ENCODE measurements at places on chromosomes 6 and 20. TPM values are rescaled to one million over a fixed set of nuclear protein-coding genes. Genes with fewer than 3 reads are reported as not detected.

DNA sequence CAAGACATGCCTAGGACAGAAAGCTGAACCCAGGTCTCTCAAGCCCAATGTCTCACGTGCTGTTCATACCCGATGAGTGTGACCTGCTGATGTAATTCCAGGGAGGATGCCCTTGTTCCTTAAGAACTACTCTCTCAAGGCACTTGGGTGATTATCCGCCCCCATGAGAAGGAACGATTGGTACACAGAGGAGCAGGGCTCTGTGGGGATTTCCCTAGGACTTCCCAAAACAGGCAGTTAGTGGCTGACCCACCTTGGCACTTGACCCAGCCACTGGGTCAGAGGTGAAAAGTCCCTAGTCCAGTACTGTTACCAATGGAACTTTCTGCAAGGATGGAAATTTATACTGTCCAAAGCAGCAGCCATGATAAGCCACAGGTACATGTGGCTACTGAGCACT is 9.2 kb upstream of the BPIFB6 start:
- no peak for ATAC-seq

- no peak for ATAC-seq
These were observed 150.8 kb upstream of the STXBP5 start for GRCh38 chr6:147053311-147053921.

- no peak for ATAC-seq
These were observed 1.3 kb upstream of the BACH2 start for GRCh38 chr6:90297867-90298381.

GRCh38 chr6:74161380-74161779 is 465.4 kb downstream of the CD109 start:
- ATAC-seq, result no peak

DNA sequence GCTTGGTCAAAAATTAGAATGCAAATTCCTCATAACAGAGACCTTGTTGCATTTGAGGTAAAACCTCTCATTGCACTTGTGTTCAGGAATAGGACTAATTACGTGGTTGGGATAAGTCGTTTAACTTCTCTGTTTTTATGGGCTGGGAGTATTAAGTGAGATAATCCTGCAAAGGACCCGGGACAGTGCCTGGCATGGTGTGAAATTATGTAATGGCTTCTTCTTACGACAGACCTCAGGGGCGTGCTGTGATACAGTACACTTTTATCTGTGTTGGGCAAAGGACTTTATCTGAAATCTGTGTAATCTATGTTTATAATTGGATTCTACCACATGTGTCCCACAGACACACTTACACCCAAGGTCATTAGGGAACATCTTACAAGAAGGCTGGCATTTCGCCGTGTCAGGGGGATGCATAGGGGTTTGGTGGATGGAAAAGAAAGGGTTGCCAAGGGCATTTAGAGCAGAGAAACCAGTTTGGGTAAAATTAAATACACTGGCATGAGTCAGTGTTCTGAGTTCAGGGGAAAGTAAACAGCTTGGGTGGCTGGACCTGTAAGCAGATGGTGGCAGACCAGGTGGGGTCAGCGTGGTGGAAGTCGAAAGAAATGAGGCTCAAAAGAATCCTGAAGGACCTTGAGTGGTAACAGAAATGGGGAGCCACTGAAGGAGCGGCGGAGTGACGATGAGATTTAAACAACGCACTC is 17.2 kb upstream of the RTF2 start:
- ATAC-seq, result no peak

DNA sequence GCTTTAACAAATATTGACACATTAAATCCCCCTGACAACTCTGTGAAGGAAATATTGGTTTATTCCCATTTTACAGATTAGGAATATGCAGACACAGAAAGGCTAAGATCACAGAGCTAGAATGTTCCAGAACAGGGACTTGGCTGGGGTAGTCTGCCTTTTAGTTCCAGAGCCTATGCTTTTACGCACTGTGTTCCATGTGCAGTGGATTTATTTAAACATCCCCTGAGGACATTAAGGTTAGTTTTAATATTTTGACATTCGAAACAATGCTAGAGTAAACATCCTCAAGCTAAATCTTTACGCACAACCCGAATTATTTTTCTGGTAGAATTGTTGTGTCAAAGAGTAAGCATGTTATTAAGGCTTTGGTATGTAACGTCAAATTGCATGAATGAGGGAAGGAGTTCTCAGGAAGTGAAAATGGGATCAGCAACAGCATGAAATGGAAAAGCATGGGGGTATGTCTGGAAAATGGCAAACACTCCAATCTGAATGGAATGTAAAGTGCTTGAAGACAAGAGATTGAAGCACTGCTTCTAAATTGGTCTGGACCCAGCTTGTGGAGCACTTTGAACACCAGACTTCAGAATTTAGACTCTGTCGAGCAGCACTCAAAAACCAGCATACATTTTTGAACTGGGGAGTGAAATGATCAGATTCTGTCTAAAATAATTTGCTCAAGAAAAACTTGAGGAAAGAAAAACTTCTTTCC is 429.9 kb downstream of the CD83 start:
- no peak for ATAC-seq

GRCh38 chr6:43851204-43851865 is 81.3 kb downstream of the VEGFA start:
- peak; percentile 73 for ATAC-seq

- no peak for ATAC-seq
These were observed 108.0 kb downstream of the ADGRG6 start for GRCh38 chr6:142409794-142410193.

GRCh38 chr6:140571145-140571544 is 1196.7 kb upstream of the CITED2 start:
- ATAC-seq, result no peak

- no peak for ATAC-seq
These were observed 79.2 kb upstream of the MRAP2 start for GRCh38 chr6:83954371-83954770.

- no peak for ATAC-seq
These were observed 182.3 kb downstream of the THBS2 start for GRCh38 chr6:169071394-169071793.

GRCh38 chr6:113647143-113647889 is 209.8 kb upstream of the MARCKS start:
- no peak for ATAC-seq

GRCh38 chr6:22298475-22298890 is 1.6 kb upstream of the PRL start:
- ATAC-seq, result no peak

- ATAC-seq, result no peak
These were observed 13.1 kb upstream of the LIN28B start for GRCh38 chr6:104943781-104944180.

GRCh38 chr6:55902796-55903195 is 27.4 kb upstream of the BMP5 start:
- no peak for ATAC-seq

- ATAC-seq, result peak; percentile 38
These were observed 695.2 kb downstream of the PHF3 start for GRCh38 chr6:64330694-64331307.

DNA sequence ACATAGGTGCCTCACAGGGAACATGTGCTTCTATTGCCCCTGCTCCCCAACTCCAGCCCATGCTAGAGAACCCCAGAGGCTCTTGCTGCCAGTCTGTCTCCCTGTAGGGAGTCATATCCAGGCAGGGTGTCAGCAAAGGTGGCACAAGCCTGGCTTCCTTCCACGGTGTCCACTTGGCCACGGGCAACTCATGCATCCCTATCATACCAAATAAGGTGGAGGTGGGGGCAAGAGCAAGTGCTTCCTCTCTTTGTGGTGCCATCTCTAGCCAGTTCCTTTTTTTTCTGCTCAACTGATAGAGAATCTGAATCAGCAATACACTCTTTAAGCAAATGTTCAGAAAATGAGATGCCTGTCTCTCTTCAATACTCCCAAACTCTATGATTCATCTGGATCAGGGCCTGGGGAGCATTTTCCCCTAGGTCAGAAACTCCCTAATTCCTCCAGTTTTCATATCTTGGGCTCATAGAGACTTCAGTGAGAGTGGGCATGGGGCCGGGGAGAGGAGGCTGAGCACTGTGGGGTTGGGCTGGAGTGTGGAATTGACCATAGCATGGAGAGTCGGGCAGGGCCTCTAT is 105.1 kb upstream of the GPR6 start:
- no peak for ATAC-seq

- peak; percentile 72 for ATAC-seq
These were observed 86.5 kb upstream of the MYL9 start for GRCh38 chr20:36454698-36455427.

DNA sequence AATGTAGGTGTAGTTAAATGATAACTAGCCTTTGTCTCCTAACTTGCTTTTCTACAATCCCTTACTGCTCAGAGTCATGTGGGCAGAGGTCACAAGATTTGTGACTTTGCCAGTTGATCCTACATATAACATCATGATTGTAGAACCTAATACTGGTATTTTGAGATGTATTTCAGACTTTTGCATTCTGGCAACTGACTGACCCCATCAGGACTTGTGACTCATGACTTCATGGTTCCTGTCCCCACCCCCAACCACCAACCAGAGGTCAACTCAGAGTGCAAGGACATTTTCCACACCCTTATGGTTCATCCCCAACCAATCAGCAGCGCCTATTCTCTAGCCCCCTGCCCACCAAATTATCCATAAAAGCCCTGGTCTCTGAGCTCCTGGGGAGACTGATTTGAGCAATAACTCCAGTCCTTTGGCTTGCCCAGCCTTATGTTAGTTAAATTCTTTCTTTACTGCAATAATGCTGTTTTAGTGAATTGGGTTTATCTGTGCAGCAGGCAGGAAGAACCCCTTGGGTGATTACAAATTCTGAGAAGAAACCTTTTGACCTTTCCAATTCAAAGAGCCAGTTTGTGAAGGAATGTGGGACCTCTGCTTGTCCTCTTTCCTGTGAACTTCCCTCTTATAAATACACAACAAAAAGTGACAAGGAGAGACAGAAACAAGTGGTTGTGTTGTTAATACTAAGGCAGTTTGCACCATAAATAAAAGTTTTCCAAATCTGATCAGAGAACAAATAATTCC is 588.7 kb downstream of the UTRN start:
- no peak for ATAC-seq

DNA sequence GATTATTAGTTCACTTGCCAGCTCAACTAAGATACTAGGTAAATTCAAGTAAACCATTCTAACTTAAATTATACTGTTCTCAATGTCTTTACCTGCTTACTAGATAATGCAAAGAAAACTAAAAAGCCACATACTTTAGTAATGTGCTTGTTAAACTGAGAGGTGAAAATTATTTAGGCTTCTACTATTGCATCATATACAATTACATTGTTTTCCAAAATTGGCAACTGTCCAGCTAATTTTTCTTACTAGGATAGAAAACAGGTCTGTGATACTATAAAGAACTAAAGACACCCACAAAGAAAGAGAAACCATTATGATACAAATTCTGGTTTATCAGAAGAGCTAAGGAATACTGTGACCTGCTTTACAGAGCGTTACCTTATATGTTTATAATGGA is 45.6 kb upstream of the ALDH8A1 start:
- no peak for ATAC-seq

- ATAC-seq, result peak; percentile 25
These were observed 1.0 kb downstream of the NAPB start for GRCh38 chr20:23419995-23420901.

DNA sequence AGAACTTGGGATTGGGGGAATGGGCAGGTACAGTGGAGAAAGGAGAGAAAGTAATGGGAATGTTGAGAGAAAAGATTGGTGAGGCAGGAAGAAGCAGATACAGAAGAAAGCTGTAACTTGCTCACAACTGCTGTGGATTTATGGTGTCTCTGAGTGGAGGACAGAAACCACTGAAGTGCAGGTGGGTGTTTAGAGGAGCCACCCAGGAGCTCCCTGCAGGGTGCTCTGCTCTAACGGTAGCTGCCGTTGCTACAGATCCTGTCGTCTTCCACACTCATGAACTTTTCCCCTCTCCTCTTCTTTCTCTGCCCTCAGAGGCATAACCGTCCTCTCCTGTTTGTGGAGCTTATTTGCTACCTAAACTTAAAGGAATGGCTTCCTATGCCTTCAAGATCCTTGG is 27.5 kb upstream of the MAPK13 start:
- ATAC-seq, result no peak

- no peak for ATAC-seq
These were observed 245.3 kb downstream of the TBXT start for GRCh38 chr6:165922309-165922794.

DNA sequence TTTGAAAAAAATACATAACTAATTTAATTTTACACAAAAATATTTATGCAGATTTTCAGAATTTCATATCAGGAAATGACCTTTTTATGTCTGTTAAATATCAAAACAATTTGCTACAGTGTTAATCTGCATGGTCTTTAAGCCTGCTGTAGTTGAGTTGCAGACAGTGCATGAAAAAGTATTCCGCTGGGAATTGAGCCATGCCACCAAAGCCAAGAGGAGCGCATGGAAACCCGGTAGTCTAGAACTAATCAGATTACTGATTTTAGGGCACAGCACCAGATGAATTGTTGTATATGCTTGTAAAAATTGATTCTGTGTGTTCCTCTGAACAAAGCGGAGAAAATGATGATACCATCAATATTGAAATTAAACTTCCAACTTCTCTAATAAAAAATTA is 34.3 kb upstream of the LAMP5 start:
- no peak for ATAC-seq

DNA sequence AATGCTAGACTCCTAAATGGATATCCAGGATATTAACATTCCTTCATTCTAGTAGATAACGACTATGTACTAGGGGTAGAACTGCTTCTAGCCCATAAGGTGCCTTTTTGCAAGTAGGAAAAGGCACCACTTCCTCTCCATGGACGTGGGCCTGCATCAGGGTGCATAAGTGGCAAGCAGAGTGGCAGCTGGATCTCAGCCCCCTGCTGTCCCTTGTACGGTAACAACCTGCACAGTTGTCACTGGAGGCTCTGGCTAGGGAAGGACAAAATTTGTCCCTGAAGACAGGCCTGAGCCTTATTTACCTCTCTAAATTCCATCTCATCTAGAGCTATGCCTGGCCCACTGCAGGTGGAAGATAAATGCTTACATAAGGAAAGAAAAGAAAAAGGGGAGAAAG is 42.5 kb upstream of the SAYSD1 start:
- no peak for ATAC-seq

- no peak for ATAC-seq
These were observed 64.2 kb downstream of the LAMP5 start for GRCh38 chr20:9578594-9578993.

- no peak for ATAC-seq
These were observed 20.3 kb downstream of the TBPL1 start for GRCh38 chr6:133973109-133973971.

DNA sequence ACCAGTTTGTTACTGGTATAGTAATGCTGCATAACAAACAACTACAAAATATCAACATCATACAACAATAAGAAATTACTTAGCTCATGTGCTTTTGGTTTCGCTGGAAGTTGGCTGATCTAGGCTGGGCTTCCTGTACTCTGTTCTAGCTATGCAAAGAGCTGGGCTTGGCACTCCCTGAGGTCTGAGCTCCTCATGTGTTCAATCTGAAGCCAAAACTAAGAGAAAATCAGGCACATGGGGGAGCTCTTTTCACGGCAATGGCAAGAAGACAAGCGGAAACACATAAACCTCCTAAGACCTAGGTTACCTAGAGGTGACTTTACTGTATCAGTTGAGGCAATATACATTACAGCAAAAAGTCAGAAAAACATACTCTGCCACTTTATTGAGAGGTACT is 574.2 kb downstream of the KHDRBS2 start:
- ATAC-seq, result no peak

CCN2 gene
- total RNA-seq, result 2.1 TPM

NNAT gene
- total RNA-seq, result 453 TPM

PHACTR1 gene
- 5.6 TPM for total RNA-seq

EFCAB8 gene
- total RNA-seq, result 0.23 TPM

GMNN gene
- total RNA-seq, result 9.8 TPM

PLAGL2 gene
- total RNA-seq, result 7.6 TPM

NKAIN4 gene
- 33.0 TPM for total RNA-seq

SCAF8 gene
- 57.3 TPM for total RNA-seq

DOK5 gene
- total RNA-seq, result 42.6 TPM

NINL gene
- total RNA-seq, result 21.8 TPM

SPDEF gene
- 0.57 TPM for total RNA-seq

GABRR2 gene
- 0.93 TPM for total RNA-seq

NOX3 gene
- total RNA-seq, result not detected

Measured in motor neuron (in vitro differentiated cells).